ENCODE measurements at places on chromosomes 1 and 21. TPM values are rescaled to one million over a fixed set of nuclear protein-coding genes. Genes with fewer than 3 reads are reported as not detected.

LYPLA2 gene
- 90.3 TPM for total RNA-seq

DNA sequence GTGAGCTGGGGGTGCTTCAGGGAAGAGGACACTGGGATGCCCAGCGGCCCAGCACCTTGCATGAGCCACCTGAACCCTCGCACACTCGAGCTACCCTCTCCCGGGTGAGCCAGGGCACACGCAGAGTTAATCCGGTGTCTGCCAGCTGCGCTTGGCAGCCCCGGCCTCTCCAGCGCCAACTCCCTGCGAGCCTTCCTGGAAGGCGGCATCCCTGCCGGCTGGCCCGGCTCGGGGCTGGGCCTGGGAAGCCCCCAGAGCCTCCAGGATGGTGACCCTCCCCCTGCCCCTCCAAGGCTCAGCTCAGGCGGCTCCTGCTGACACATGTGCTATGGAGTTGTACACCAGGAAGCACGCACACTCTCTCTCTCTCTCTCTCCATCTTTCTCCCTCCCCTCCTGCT, 48.7 kb downstream of the RAP1GAP start:
- no peak overlapping the region for H3K4me3 ChIP-seq
- DNase-seq = no peak
- H3K4me1 ChIP-seq = peaks cover 36% of the 10 kb centered on the region

DNA sequence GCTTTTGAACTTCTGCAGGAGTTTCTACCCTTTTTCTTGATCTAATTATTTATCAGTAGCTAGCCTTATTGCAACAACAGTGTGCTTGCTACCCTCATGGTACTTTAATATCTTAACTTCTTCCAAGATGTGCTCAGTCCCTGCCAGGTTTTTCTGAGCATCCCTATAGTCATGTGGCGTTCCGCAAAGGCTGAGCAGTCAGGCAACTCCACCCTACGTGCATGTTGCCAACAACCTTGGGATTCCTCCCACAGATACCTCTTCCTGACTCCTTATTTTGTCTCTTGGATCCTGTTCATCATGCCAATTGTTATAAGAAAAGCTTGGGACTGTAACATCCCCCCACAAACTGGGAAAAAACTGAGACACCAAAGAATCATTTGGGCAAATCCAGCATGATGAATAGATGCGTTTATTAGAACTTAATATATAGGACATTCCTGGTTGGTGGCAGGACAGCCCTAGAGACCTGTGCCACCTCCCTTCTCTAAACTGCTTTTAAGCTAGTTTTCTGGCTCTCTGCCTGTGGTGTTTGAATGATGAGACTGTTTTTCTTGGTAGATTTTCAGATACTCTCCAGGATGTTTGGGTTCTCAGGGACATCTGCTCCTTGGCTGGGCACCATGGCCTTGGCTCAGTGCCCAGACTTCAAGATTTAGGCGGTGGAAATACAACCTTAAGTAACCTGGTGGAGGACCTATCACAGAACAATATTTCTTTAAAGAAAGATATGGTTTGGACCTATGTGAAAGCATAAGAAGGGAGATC, 27.1 kb upstream of the KCTD3 start:
- DNase-seq = no peak
- peaks cover 10% of the 10 kb centered on the region for H3K4me1 ChIP-seq
- no peak overlapping the region for H3K27ac ChIP-seq
- no peaks in the 10 kb centered on the region for H3K27me3 ChIP-seq
- H3K36me3 ChIP-seq = no peaks in the 10 kb centered on the region
- no peak overlapping the region for H3K4me3 ChIP-seq

- H3K36me3 ChIP-seq = no peaks in the 10 kb centered on the region
Measured at GRCh38 chr1:207454046-207454964, at the start of gene CR2. Gene CR2, plus strand, starts transcription at chr1:207454328. Its CDS starts 91 bp downstream, at chr1:207454419.

DNA sequence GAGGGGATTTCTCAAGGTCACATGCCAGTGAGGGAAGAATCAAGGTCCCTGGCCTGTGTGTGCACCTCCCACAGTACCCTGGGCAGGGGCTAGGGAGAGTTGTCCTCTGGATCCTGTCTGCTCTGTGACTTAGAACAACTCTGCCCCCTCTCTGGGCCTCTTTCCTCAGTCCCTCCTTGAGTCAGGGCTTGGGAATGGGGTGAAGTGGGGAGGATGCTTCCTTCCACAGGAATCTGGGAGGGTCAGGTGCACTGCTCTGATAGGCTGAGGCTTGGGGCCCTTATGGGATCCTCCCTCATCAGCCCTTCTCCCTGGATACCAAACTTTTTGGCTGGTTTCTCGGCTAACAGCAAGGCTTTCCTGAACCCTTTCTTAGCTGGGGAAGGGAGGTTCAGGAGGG, 2.5 kb downstream of the TRNP1 start:
- H3K36me3 ChIP-seq = 0 out of 2 replicates have a peak, but pooled peaks cover 1% of the 10 kb centered on the region
- H3K4me3 ChIP-seq = peak overlapping the region; percentile 97
- DNase-seq = no peak
- H3K27me3 ChIP-seq = no peaks in the 10 kb centered on the region
- no peak overlapping the region for H3K27ac ChIP-seq

DNA sequence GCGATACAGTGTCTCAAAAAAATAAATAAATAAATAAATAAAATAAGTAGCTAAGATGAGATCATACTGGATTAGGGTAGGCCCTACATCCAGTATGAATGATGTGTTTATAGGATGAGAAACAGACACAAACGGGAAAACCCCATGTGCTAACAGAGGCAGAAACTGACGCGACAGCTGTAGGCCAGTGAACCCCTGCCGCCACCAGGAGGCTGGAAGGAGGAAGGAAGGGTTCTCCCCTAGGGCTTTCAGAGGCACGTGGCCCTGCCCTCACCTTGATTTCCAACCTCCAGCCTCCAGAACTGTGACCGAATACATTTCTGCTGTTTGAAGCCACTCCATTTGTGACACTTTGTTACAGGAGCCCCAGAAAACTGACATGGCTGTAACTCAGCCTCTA, 38.5 kb downstream of the CHD5 start:
- peaks cover 14% of the 10 kb centered on the region for H3K27me3 ChIP-seq
- no peaks in the 10 kb centered on the region for H3K36me3 ChIP-seq
- H3K27ac ChIP-seq = no peak overlapping the region
- H3K4me3 ChIP-seq = no peak overlapping the region

GRCh38 chr1:237556911-237557310, 333.8 kb downstream of the ZP4 start:
- no peak overlapping the region for H3K27ac ChIP-seq
- no peaks in the 10 kb centered on the region for H3K4me1 ChIP-seq
- H3K36me3 ChIP-seq = no peaks in the 10 kb centered on the region
- H3K27me3 ChIP-seq = no peaks in the 10 kb centered on the region
- H3K4me3 ChIP-seq = no peak overlapping the region

GRCh38 chr1:229716069-229716468, 90.0 kb downstream of the URB2 start:
- H3K27me3 ChIP-seq = no peaks in the 10 kb centered on the region
- DNase-seq = no peak
- H3K4me3 ChIP-seq = no peak overlapping the region

DNA sequence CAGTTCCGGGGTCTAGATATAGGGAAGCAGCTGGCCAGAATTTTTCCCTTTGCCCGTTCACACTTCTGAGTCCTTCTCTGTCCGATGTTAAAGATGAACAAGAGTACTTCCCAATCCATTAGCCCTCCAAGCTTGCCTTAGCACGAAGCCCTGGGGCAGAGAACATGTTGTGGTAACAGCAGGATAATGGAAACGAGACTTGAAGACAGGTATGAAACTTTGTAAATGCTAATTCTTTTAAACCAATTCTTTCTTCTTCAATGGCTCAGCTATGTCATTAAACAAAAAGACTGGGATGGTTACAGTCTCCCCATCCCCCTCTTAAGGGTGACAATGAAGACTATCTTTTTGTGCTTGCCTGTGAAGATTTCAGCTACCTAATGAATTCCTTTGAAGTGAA, 218.5 kb downstream of the PLA2G4A start:
- DNase-seq = no peak
- H3K27me3 ChIP-seq = no peaks in the 10 kb centered on the region
- no peaks in the 10 kb centered on the region for H3K4me1 ChIP-seq
- no peak overlapping the region for H3K4me3 ChIP-seq

- no peaks in the 10 kb centered on the region for H3K27me3 ChIP-seq
- DNase-seq = no peak
- no peaks in the 10 kb centered on the region for H3K36me3 ChIP-seq
- H3K4me1 ChIP-seq = peaks cover 51% of the 10 kb centered on the region
- H3K27ac ChIP-seq = no peak overlapping the region
Measured at GRCh38 chr1:44406737-44407429, 1.8 kb downstream of the RNF220 start.

GRCh38 chr1:200951016-200951415, 56.3 kb downstream of the INAVA start:
- H3K27me3 ChIP-seq = no peaks in the 10 kb centered on the region
- no peak overlapping the region for H3K27ac ChIP-seq
- no peaks in the 10 kb centered on the region for H3K36me3 ChIP-seq
- H3K4me1 ChIP-seq = no peaks in the 10 kb centered on the region
- no peak for DNase-seq
- no peak overlapping the region for H3K4me3 ChIP-seq

- H3K4me1 ChIP-seq = no peaks in the 10 kb centered on the region
- H3K27me3 ChIP-seq = no peaks in the 10 kb centered on the region
- no peak overlapping the region for H3K27ac ChIP-seq
- no peak overlapping the region for H3K4me3 ChIP-seq
- no peak for DNase-seq
Measured at GRCh38 chr21:19937619-19938018, 1060.6 kb upstream of the NCAM2 start.

DNA sequence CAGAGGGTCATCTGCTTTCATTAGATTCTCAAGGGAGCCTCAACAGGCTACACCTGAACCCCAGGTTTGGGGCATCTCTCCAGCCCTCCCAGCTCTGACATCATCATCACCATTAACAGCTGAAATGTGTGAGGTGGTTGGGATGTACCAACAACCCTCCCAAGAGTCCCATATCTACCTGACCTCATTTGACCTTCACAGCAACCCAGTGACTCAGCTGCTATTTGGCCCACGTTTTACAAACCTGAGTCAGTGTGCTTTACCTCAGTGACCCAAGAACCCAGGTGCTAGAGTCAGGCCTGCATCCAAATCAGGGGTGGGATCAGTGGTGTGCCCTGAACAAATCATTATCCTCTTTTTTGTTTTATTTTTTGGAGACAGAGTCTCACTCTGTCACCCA, 53.3 kb upstream of the TINAGL1 start:
- DNase-seq = peak; percentile 28
- H3K27ac ChIP-seq = no peak overlapping the region
- no peaks in the 10 kb centered on the region for H3K36me3 ChIP-seq
- H3K4me3 ChIP-seq = no peak overlapping the region

DNA sequence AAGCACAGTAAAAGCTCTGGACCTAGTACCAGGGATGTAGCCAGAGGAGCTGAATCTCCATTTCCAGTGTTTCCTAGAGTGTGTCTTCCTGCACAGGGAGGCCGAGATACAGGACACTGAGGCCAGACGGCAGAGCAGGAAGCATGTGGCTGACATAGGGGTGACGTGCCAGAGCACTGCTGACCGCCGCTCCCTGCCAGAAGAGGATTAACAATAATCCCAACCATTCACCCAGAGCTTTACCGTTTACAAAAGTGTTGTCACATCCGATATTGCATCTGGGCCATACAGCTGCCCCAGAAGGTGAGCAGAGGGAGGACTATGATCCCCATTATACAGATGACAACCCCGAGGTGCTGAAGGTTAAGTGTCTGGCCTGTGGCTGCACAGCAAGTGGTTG, 5.8 kb upstream of the CLDN19 start:
- peaks cover 28% of the 10 kb centered on the region for H3K4me1 ChIP-seq
- no peak overlapping the region for H3K27ac ChIP-seq
- H3K27me3 ChIP-seq = no peaks in the 10 kb centered on the region
- H3K4me3 ChIP-seq = no peak overlapping the region

GRCh38 chr1:30895382-30895943, 13.1 kb downstream of the SDC3 start:
- H3K36me3 ChIP-seq = no peaks in the 10 kb centered on the region
- no peak overlapping the region for H3K4me3 ChIP-seq
- H3K27me3 ChIP-seq = peaks cover 2% of the 10 kb centered on the region
- H3K4me1 ChIP-seq = peaks cover 25% of the 10 kb centered on the region
- no peak overlapping the region for H3K27ac ChIP-seq

GRCh38 chr1:40919475-40920011, 57.4 kb upstream of the CITED4 start:
- peak; percentile 97 for DNase-seq
- H3K4me3 ChIP-seq = no peak overlapping the region
- H3K4me1 ChIP-seq = peaks cover 96% of the 10 kb centered on the region
- no peaks in the 10 kb centered on the region for H3K27me3 ChIP-seq
- H3K27ac ChIP-seq = peak overlapping the region; percentile 91

- peaks cover 26% of the 10 kb centered on the region for H3K4me1 ChIP-seq
- H3K36me3 ChIP-seq = peaks cover 86% of the 10 kb centered on the region
- H3K27ac ChIP-seq = no peak overlapping the region
Measured at GRCh38 chr1:44636688-44637598, 37.3 kb downstream of the TMEM53 start.

GRCh38 chr1:171919891-171920887, 78.9 kb downstream of the DNM3 start:
- H3K4me3 ChIP-seq = no peak overlapping the region
- no peaks in the 10 kb centered on the region for H3K36me3 ChIP-seq
- no peaks in the 10 kb centered on the region for H3K4me1 ChIP-seq
- no peak overlapping the region for H3K27ac ChIP-seq
- no peak for DNase-seq
- no peaks in the 10 kb centered on the region for H3K27me3 ChIP-seq

DNA sequence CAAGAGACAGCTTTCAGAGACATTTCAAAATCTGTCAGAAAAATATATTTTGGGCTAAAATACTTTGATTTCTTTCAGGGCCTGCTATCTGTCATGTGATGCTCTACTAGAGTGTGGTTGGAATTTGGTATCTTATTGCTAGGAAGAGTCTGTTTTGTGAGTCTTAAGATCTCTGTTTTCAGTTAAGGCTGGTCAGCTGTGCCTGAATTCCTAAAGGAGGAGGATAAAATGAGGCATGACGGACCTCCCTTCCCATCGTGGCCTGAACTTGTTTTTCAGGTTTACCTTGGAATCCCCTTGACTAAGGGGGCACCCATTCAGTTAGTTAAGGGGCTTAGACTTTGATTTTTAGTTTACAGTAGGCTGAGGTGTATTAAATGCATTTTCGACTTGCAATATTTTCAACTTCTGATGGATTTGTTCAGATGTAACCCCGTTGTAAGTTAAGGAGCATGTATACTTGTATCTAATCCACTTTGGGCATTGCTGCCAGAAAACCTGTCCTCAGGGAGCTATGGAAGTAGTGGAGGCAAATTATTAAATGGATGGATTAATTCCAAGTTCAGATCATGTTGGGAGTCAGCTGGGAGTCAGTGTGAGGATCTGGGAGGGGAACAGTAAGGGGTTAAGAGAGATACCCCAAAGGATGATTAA, 18.3 kb downstream of the CAPN2 start:
- no peaks in the 10 kb centered on the region for H3K27me3 ChIP-seq
- no peak overlapping the region for H3K27ac ChIP-seq
- no peak overlapping the region for H3K4me3 ChIP-seq
- H3K36me3 ChIP-seq = no peaks in the 10 kb centered on the region
